ENCODE measurements at places on chromosomes 2 and 18.
A peak's percentile ranks its signal among the peaks of the same experiment; 100 is the strongest.

DNA sequence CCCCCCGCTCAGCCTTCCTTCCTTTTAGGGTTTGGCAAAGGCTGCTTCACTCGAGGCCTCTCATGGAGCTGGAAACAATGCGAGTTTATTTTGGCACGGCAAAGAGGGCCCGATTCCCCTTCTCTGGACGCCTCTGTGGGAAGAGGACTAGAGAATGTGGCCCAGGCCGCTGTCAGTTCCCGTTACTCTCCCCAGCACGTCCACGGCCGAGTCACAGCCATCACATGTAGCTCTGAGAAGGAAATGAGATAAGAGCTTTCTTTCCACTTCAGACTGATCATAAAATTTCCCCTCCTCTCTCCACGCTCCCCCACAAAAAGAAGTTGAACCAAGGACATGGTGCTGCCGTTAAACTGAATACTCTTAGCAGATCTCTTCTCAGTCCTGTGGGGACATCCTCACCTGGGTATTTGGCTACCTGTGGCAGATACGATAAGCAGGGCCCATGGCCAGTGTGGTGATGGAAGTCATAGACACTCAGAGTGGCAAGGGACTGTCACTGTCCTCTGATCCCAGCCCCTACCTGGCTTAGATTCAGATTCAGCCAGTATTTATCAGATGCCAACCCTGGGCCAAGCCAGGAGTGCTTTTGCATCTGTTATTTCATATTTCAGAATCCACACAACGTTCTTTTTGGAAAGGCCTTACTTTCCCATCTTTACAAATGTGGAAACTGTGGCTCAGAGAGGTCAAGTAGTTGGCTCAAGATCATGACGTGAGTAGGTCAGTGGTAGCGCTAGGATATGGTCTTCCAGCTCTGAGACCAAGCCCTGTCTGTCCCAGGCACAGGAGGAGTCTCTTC lies 101.2 kb downstream of the MCFD2 start:
- no peak for DNase-seq

GRCh38 chr2:157489983-157490382 lies 46.1 kb upstream of the CYTIP start:
- no peak for DNase-seq

DNA sequence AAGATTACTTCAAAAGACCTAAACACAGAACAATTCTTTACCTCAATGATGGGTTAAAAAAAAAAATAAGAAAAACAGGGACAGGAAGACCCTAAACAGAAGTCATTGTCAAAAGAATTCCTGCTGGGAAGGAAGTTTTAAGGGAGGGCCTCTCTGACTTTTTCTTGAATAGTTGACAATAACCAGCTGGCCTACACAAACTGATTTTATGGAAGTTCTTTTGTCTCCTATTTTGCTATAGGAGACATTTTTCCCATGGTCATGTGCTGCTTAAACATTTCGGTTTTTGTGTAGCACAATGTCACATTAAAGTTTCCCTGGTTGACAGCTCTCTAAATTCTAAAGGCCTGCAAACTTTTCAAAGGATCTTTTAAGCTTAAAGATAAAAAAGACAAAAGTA lies 55.3 kb downstream of the RFTN2 start:
- no peak for DNase-seq

GRCh38 chr2:27019931-27020855 lies 12.6 kb upstream of the TMEM214 start:
- no peak for DNase-seq

DNA sequence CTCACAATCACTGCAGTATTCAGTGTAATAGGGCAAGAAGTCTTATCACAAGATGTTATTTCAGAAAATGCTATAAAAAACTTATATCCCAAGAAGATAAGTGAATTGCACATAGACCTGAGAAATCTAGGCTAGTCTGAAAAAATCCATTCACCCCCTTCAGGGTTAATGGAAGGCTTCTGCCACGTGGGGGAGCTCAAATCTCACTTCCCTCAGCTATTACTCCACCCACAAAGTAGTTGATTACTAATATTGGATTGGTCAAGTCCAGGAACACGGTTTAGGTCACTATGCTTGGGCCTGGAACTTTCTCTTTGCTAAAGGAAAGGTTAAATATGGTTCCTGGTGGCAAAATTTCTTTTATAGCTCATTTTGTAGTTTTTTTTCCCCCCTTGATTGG lies 51.2 kb upstream of the ADAM23 start:
- DNase-seq = peak; percentile 20

Measured in stimulated activated naive B cell treated with anti-CD40 and anti-IgM and Interleukin-4, amounts not matched to agents 10 μg/mL and 1 μg/mL and 100 μg/mL, for 72 hours (primary cell).